ENCODE measurements at places on chromosomes 1 and 21.

DNA sequence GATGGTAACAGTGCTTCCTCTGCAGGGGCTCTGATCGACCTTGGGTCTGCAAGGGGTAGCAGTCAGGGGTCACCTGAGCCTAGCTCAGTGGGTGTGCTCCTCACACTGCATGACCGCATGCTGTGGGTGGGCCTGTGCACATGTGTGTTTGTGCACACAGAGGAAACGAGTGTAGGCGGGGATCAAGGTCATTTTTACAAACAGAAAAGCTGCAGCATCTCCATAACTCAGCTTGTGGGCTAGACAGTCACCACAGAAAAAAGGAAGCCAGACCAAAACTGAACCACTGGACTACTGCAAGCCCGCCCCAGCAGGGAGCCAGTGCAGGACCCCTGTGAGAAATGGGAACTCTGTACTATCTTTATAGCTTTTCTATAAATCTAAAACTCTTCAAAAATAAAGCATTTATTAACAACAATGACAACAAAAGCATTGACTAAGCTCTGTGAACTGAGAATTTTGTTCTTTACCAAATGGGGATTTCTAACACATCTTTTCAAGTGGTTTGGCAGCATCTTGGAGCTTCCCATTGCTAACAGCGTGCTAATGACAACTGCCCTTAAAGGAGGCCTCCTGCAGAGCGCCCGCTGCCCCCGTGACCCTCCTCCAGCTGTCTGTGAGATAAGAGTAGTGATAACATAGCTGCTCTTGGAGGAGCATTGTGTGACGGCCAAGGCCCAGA, 19.9 kb upstream of the NEK2 start:
- DNase-seq: no peak

GRCh38 chr1:150513351-150513791, 2.2 kb upstream of the FALEC start:
- no peak for DNase-seq

DNA sequence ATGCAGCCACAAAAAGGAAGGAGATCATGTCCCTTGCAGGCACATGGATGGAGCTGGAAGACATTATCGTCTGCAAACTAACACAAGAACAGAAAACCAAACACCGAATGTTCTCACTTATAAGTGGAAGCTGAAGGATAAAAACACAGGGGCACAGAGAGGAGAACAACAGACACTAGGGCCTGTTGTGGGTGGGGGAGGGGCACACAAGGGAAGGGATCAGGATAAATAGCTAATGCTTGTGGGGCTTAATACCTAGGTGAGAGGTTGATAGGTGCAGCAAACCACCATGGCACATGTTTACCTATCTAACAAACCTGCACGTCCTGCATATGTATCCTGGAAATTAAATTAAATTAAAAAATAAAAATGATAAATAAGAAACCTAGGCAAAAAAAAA, 969.9 kb downstream of the TTLL7 start:
- no peak for DNase-seq

DNA sequence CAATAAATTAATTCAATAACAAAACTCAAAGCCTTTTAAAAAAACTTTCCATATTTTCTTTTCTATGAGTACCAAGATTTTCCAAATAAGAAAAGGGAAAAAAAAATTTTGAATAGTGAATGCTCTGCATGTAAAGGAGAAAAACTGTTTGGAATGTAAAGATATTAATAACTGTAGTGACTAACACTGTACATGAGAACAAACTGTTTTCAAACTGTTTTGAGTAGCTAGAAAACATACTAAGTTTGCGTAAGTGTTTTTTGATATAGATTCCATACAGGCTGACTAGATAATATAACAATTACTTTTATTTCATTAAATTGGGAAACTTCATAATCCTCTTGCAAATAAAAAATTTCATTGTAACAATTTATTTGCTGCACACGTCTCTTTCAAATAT, 150.5 kb downstream of the DPYD start:
- no peak for DNase-seq

- no peak for DNase-seq
Observed at GRCh38 chr21:14890141-14890540, 174.7 kb downstream of the NRIP1 start.

- DNase-seq: no peak
Observed at GRCh38 chr21:37324558-37324957, 42.0 kb upstream of the DYRK1A start.

DNA sequence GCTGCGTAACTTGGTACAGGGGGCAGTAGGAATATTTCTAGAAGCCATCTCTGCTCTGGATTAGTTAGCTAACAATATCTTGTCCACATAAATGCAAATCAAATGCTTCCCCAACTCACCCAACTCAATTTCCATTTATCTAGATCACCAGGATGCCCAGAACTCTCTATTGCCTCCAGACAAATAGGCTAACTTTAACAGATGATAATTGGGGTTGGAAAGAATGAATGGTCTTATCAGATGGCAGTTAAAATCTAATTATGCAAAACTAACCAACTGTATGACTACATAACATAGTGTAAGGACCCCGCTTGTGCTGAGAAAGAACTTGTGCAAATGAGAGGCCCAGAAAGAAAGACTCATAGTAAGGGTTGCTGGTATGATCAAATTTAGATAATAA, 1024.8 kb downstream of the PLA2G4A start:
- no peak for DNase-seq

DNA sequence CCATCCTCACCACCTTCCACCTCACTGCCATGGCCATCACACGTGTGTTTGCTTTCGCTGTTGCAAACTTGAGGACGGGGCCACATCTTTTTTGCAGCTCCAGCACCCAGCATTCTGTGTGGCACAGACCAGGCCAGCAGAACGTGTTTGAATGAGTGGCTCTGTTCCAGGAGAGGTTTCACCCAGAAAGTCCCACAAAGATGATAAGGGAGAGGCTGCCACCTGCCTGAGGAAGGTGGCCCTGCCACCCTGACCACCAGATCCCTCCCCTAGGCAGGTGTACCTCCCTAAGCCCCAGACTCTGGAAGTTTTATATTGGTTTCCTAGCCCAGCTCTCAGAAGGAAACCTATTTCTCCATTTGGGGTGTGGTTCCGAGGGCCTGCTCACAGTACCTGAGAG, 252.1 kb downstream of the KAZN start:
- DNase-seq: no peak

DNA sequence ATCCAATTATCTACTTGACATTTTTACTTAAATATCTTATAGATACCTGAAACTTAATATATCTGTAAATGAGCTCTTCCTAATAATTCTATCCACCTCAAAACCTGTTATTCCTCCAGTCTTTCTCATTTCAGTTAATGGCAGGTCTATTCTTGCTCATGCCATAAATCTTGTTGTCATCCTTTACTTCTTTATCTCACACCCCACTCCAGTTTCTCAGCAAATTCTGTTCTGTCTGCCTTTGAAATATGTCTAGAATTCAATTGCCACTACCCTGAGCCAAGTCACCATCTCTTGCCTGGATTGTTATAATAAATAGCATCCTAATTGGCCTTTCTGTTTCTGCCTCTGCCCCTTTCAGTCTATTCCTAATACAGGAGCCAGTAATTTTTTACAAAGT, 105.8 kb downstream of the MAN1A2 start:
- no peak for DNase-seq

Measured in HFFc6 (cell line).